ENCODE measurements at places on chromosomes 4 and X.

GRCh38 chr4:74174941-74175340 is 17.0 kb downstream of the MTHFD2L start:
- no peak for DNase-seq

- DNase-seq = no peak
Measured at GRCh38 chr4:14410516-14410915, 591.8 kb upstream of the CPEB2 start.

DNA sequence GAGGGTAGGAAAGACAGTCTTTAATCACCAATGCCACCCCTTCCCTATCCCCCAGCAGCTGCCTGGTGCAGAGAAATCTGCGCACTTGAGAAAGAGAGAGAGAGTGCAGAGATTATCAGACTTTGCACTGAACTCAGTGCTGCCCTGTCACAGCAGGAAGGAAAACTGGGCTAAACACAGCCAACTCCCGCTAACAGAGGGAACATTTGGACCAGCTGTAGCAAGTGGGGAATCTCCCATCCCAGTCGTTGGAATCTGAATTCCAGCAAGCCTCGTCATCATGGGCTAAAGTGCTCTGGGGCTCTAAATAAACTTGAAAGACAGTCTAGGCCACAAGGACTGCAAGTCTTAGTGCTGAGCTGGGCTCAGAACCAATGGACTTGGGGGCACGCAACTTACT is 168.7 kb downstream of the DLG3 start:
- DNase-seq = no peak

DNA sequence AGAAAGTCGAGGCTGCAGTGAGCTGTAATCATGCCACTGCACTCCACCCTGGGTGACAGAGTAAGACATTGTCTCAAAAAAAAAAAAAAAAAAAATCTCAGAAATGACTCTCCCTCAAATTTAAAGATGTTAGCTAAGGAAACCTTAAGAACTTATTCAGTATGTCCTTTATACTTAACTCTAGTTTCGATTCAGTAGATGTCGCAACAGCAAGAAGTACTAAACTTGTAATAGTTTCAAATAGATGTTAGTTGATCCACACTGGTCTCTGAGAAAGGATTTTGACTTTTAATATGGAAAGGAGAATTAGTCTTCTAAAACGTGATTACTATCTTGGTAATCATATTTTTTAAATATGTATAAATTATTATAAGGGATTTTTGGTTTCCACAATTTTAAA is 29.6 kb downstream of the NKX3-2 start:
- DNase-seq = no peak

- no peak for DNase-seq
Measured at GRCh38 chr4:48483777-48484493, 792 bp downstream of the SLC10A4 start.

GRCh38 chrX:143581240-143581639 is 54.7 kb downstream of the SLITRK4 start:
- DNase-seq = no peak

- no peak for DNase-seq
Measured at GRCh38 chr4:40173470-40173875, 23.4 kb upstream of the RHOH start.

DNA sequence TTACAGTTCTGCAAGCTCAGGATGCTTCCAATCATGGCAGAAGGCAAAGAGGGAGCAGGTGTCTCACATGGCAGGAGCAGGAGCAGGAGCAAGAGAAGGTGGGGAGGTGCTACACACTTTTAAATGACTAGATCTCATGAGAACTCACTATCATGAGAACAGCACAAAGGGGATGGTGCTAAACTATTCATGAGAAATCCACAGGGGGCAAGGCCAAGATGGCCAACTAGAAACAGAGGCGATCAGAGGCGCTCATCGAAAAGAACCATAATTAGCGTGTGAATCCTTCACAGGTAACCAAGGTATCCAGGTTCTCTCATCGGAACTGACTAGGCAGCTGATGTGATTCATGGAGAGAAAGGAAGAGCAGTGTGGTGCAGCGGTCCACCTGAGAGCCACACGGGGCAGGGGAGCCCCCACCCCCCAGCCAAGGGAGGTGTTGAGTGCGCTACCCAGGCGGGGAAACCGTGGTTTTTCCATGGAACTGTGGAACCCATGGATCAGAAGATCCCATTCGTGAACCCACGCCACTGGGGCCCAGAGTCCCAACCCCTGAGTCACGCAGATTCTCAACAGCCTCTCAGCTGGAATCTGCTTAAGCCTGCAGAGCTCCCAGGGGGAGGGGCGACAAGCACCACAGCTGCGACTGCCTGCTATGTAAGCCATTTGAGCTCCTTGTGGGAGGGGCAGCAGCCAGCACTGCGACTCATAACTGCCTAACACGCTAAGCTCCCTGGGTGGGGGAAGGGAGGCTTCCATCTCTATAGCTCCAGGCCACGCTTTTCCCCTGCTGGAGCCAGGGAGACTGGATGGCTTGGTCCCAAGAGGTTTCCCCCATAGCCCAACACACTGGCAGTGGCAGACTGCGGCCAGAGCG is 46.7 kb downstream of the FGF16 start:
- no peak for DNase-seq

- DNase-seq = no peak
Measured at GRCh38 chr4:19155568-19155967, 1096.1 kb upstream of the SLIT2 start.

- no peak for DNase-seq
Measured at GRCh38 chr4:11623726-11624037, 195.0 kb upstream of the HS3ST1 start.

- DNase-seq = no peak
Measured at GRCh38 chrX:19636980-19637379, 121.7 kb upstream of the MAP3K15 start.
